ENCODE measurements at places on chromosomes 1 and 21. TPM values are rescaled to one million over a fixed set of nuclear protein-coding genes. Genes with fewer than 3 reads are reported as not detected.

Gene DNAJC11
- total RNA-seq = 42.4 TPM

Gene GART
- 99.0 TPM for total RNA-seq

Gene CD247
- 2.1 TPM for total RNA-seq

Gene IGSF3
- total RNA-seq = 0.84 TPM

Gene YARS1
- total RNA-seq = 125 TPM

Gene LPAR3
- not detected for total RNA-seq

Gene FMN2
- 0.48 TPM for total RNA-seq

Gene PPIAL4G
- total RNA-seq = not detected

Gene ACTN2
- 0.71 TPM for total RNA-seq

Gene TSEN15
- total RNA-seq = 25.8 TPM

Gene CBR3
- total RNA-seq = 14.9 TPM

Gene TDRD10
- total RNA-seq = 7.2 TPM

Gene AMY2A
- 2.7 TPM for total RNA-seq

Gene MAP3K21
- total RNA-seq = 0.96 TPM

Gene INAVA
- total RNA-seq = 0.16 TPM

Gene FGR
- 49.7 TPM for total RNA-seq

Gene RRAGC
- 81.3 TPM for total RNA-seq

Gene FTCD
- 0.32 TPM for total RNA-seq

Gene WDTC1
- total RNA-seq = 29.2 TPM

Gene GSTM1
- not detected for total RNA-seq
